ENCODE measurements at places on chromosomes 7 and 10.

GRCh38 chr7:28190077-28190710 lies 9.6 kb upstream of the JAZF1 start:
- DNase-seq = no peak

- DNase-seq = peak; percentile 68
Measured at GRCh38 chr10:132396494-132397035, 435 bp upstream of the PWWP2B start.

DNA sequence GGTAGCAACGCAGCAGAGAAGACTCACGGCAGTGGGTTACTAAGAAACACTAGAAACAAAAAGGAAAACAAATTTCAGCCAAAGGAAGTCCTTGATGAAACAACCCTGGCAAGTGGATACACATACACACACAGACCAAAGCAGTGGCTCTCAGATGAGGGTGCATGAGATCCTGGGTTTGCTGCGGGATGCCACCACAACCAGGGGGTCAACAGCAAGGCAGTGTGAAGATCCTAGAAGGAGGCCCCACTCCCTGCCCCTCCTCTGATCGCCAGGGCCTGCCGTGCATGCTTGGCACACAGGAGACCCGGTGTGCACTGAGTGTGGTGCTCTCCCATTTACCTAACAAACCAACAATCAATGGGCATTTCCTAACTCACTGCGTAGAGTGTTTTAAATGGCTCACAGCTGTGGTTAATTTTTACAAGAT lies 252.3 kb upstream of the KLF14 start:
- peak; percentile 67 for DNase-seq

GRCh38 chr7:157468221-157469111 lies 131.7 kb downstream of the DNAJB6 start:
- DNase-seq = no peak

DNA sequence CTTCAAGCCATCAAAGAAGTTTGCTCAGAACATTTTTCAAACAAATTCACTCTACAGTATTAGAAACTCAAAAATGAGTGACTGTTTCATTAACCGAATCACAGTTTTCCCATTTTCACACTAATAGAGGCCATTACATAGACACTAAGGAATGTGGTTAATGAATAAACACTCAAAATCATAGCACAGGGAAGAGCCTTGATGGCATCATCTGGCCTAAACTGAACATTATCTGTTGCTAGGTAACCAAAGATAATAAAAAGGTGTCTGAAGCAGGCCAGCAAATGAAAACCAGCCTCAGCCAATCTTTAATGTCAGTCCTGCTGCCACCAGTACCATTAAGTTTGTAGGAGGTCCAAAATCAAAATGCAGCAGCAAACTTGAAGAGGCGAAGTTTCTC lies 492.4 kb upstream of the STEAP1 start:
- DNase-seq = no peak

DNA sequence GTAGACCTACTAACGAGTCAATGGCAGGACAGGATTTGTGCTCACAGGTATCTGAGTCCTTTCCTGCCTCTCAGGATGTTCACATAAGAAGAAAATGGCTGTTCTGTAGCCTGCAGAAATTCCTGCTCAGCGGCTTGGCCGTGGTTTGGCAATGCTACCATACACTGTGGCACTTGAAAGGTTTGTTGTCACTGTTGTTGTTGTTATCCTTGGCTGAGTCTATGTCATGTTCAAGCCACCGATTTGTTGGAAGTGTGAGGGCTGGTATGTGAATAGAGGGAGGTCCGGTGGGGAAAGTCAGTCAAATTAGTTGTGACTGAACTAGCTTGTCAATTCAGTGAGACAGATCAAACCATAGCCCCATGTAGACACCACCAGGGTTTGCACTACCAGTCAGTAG lies 199.9 kb downstream of the TRIL start:
- no peak for DNase-seq

DNA sequence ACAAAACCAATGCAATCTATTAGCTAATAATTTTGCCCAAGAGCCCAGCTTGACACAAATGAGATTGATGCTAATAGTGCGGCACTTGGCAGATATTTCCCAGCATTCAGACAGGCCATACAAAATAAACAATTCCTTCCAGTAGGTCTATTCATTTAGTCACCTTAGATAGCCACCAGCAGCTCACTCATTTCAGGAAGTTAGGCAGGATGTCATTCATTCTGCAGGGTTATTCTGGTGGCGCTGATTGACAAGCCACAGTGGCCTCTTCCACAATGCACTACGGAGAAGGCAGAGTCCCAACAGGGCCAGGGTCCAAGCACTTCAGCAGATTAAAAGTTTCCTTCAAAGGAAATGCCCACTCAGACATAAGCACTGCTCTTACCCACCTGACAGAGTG lies 55.8 kb downstream of the PIK3AP1 start:
- peak; percentile 52 for DNase-seq

DNA sequence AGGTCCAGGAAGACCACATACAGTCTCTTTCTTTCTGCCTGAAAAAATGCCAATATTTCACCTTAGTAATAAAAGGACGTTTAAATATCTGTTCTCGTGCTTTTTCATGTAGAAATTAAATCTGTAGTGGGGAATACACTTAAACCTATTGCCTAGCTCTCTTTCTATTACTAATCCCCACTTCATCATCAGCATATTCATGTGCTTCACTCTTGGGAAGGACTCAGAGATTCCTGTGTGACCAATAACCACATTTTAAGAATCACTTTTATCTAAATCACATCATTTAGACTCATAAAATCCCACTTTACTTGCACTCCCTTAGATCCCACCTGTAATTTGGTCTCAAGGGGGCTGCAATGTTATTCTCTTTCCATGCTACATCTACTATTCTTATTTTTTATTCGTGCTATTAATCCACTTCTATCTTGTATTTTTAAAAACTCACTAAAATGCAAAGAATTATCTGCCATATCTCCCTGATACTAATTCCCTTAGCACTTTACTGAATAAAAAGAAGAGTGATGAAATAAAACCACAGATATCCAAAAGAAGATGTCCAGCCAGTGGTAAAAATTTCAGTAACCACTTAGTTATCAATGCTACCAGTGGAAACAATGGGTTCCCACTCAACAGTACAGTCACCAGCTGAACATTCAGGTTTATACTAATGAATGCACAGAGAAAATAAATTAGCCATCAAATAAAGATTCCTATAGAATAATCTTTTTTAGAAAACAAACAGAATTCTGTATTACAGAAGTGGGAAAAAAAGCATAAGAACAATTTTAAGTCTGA lies 102.1 kb downstream of the PPP1R17 start:
- no peak for DNase-seq

GRCh38 chr10:30343962-30344361 lies 5.1 kb downstream of the MTPAP start:
- DNase-seq = no peak

DNA sequence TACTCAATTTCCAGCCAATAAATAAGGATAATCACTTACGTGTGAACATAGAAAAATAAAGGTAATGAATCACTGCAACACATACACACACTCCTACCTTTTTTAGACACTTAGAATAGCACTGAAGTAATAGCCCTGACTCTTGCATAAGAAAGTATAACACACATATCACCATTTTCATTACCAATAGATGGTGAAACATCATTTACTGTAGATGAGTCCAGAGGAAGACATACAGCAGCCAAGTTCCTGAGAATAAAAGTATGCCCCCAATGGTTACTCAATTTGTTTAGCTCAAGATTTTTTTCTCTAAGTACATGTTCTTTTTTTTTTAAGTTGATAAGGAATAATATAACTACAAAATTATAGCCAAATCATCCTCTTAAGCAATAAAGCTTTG lies 316.3 kb downstream of the PARD3 start:
- DNase-seq = no peak

DNA sequence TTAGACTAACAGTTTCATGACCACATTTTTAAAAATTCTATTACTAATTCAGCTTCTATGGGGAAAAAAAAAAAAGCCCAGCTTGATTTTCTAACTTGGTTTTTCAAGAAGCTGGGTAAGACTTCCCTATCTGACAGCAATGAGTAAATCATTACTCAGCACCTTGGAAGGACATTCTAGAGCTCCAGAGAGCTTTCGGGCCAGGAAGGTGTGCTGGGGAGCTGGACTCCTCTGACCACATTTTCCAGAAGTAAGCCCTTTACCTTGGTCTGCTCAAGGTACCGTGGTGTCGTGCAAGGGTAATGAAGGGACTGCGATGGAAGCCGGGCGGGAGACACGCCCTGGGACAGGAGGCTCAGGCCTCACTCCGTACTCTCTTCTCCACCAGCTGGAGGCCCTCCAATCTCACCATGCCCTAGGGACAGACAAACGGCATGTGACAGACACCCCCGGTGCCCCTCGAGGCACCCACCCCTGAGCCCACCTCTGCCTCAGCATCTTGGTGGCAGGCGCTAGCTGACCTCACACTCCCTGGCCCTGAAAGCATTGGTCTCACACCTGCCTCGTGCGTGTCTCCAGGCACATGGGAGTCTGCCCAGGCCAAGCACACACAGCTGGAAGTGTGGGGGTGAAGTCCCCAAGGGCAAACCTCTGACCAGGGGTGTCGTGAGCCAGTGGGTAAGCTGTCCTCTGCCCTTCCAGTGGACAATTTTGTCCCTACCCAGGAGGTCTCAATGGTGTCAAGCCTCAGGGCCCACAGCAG lies 152.1 kb downstream of the OAT start:
- DNase-seq = no peak

GRCh38 chr7:3082831-3083230 lies 39.2 kb upstream of the CARD11 start:
- no peak for DNase-seq

GRCh38 chr7:105839266-105839665 lies 37.1 kb downstream of the ATXN7L1 start:
- no peak for DNase-seq

DNA sequence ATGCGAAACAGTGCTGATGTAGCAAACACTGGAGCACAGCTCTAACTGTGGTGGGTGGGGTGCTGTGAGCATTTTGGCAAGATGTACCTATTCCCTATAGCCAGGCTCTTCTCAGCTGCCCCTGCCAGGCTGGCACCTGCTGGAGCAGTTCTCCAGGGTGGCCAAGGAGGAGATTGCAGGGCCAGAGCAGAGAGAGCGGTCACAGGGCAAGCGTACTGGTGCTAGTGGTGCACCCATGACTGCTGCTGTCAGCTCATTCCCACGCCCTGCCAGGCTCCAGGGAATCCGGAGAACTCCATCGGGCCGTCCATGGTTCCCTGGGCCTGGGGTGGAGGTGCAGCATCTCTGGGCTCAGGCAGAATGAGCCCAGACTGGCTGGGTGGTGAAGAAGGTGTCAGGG lies 2.1 kb downstream of the COL13A1 start:
- DNase-seq = no peak

DNA sequence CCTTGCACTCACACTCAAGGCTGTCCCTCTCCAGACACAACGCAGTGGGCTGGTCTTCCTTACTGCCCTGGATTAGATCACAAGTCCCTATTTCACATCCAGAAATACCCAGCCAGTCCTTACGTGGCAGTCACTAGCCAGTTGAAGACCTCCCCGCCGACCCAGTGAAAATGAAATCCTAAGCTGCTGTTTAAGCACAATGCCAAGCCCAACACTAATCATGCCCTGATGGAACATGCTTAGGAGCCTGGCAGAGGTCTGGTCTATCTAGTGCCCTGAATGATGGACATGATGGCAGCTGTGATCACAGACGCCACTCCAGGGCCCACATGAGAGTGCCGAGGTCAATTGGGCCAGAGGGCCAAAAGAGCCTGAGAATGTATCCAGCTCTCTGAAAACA lies 389.0 kb downstream of the GRID1 start:
- no peak for DNase-seq

DNA sequence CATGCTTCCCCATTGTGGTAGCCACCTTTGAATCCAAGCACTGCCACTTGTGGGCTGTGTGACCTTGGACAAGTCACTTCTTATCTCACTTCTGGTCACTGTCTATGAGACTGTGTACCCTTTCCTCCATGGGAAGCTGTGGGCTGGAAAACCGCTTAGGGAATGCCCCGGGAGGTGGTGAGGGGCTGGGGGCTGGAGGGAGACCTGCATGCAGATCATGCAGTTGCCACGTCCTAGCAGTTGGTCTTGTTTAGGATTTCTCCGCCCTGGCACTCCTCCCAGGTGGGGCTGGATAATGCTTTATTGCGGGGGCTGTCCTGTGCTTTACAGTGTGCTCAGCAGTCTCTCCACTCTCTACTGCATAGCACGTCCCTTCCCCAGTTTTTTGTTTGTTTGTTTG lies 62.9 kb upstream of the OPN4 start:
- no peak for DNase-seq

- DNase-seq = no peak
Measured at GRCh38 chr7:36227223-36227622, 74.2 kb downstream of the EEPD1 start.

DNA sequence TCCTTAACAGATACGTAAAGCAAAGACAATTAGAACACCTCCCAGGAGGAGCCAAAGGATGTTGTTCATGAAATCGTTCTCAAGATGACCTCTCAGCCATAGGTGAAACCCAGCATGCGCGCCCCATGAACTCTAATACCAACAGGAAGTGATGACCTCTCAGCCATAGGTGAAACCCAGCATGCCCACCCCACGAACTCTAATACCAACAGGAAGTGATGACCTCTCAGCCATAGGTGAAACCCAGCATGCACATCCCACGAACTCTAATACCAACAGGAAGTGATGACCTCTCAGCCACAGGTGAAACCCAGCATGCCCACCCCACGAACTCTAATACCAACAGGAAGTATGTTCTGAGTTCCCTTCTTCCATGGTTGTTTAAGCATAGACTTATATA lies 205.2 kb upstream of the ADARB2 start:
- no peak for DNase-seq

GRCh38 chr10:81479316-81479715 lies 395.7 kb upstream of the NRG3 start:
- DNase-seq = no peak

GRCh38 chr7:24477398-24478136 lies 95.7 kb upstream of the PALS2 start:
- no peak for DNase-seq

DNA sequence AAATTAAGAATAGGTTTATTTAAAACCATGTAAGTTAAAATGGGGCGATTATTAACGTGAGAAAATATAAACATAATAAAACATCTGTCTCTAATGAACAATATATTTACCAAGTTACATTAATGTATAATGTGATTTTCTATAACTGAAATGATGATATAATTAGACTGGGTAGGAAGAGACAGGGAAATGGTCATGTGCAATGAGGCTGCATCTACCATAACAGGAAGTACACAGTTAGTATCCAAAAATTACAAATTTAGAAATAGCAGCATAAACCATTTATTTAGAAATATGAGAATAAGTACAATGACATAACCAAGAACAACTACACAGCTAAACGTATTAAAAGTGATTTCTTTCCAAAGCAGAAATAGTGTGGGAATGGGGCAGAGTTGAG lies 25.8 kb upstream of the BET1 start:
- no peak for DNase-seq

GRCh38 chr10:32362571-32362970 lies 15.6 kb upstream of the EPC1 start:
- DNase-seq = no peak

- DNase-seq = no peak
Measured at GRCh38 chr10:80515941-80516340, 21.8 kb upstream of the SH2D4B start.

- no peak for DNase-seq
Measured at GRCh38 chr10:3813986-3814837, 29.2 kb upstream of the KLF6 start.

GRCh38 chr7:97851683-97852082 lies 20.5 kb downstream of the ASNS start:
- no peak for DNase-seq

Data from T-helper 2 cell (primary cell).